ENCODE measurements at places on chromosomes 6 and 20.

DNA sequence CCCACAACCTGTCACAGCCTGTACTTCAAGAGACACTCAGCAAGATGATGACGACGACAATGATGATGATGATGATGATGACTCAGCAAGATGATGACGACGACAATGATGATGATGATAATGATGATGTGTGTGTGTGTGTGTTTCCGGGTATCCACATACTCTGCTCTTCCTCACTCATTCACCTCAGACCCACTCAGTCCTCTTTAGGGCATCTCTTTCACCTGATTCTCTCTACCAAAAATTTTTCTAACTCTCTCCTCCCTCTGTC, 1.2 kb upstream of the EIF6 start:
- DNase-seq, result no peak

DNA sequence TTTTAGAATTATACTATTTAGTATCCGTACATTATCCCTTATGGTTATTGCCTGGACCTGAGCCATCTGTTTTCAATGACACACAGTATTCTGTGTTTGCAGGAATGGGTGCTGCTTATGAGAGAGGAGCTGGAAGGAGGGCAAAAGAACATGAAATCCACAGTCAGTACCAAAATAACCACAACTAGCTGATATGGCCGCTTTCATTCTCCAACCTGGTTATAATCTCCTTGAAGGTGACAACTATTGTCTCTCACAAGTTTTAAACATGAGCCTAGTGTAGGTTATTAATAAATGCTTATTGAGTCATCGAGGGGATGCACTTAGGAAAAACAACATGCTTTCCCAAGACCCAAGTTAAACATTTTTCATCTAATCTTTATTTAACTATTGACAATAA, 356.6 kb downstream of the BMP2 start:
- no peak for DNase-seq

DNA sequence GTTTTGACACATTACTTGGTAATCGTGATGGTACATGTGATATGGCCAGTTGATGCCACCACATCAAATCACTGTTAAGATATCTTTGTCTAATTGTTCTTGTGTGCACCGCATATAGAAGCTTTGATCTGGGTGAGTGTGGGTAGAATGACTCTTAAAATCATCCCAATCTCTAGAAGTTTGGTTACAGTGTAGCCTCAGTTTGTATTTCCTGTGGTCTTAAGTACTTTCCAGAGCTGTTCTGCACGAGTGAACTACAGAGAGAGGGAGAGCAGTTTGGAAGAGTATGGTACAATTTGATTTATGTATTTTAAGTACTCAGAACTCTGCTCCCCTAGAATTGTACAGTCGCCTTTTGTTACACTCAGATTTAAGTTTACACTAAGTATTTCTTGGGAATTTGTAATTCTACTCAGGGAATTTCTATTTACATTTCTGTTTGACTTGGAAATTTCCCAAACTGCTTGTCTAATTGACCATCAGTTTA, 37.5 kb downstream of the SNX9 start:
- DNase-seq, result no peak

DNA sequence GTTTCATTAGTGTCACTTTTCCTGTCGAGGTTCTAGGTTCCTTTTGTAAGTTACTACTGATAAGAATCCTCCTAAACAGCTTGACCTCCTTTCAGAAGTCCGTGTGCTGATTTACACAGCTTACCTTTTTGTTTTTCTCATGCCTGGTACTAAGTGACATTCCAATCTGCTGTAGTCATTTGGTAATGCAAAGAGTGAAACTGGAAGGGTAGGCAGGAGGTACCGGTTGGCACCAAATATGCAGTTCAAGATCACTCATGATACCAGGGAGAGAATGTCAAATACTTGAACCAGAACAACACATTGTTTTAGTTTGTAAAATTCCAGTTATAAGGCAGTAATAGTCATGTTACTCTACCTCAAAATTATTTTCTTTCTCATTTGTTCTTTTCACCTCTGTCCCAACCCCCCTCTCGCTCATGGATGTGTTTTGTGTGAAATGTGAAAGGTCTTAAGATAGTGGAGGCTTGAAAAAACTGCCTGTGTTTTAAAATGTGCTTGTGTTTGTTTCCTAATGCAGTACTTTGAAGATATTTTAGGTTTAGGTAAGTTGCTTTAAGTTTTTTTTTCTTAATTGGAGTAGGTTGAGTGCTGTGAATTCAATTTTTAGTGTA, 23.2 kb downstream of the AFDN start:
- no peak for DNase-seq

DNA sequence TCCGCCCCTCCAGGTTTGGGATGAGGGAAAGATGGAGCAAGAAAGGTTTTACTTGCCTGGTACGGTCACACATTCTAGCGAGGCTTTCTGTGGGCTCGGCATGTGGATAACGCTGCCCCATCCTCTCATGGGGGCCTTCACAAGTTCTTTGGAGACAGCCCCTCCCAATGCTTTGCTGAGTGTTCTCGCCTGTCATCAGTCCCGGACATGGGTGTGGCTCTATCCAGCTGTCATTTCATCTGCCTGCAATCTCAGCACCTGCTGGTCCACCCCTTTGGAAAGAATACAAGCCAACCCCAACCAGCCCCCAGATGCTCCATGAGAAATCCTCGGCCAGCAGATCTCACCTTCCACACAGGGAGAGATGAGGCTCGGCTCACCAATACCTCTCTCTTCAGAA, 30.3 kb upstream of the MDGA1 start:
- DNase-seq, result no peak

DNA sequence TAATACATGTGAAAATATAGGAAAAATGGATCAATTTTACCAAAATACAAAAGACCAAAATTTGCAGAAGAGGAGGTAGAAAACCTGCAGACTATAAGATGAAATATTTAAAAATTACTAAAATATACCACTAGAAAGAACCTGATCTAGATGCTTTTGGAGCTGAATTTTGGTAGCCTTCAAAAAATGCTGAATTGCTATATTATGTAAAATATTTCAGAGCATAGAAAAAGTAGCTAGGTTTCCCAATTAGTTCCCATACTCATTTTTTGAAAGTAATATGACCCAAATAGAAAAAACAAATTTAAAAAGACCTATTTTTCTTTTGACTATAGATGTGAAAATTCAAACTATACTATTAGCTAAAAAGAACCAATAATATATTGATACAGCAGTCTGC, 3.6 kb upstream of the EPPIN start:
- no peak for DNase-seq

GRCh38 chr6:25973923-25974555, 11.4 kb downstream of the TRIM38 start:
- no peak for DNase-seq

GRCh38 chr6:135117413-135117968, 62.9 kb upstream of the HBS1L start:
- no peak for DNase-seq

DNA sequence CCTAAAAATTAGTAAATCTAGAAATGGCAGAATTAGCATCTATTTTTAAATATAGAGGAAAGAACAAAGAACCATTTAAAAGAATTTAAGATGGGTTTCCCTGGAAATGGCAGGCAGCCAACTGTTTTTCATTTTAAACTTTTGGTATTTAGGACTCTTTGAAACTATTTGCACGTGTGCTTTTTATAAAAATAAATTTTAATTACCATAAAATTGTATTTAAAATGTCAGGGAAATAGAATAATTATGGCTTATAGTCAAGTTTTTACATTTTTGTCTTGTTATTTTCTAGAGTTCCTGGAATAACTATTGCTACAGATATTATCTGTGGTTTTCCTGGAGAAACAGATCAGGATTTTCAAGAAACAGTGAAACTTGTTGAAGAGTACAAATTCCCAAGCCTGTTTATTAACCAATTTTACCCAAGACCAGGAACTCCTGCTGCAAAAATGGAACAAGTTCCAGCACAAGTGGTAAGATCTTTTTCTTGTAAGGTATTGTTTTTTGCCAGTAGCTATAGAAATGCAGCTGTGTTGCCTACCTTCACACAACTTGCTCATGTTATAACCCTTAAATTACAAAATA, 528.7 kb upstream of the SOX4 start:
- DNase-seq, result no peak

GRCh38 chr6:110002676-110003075, 24.6 kb downstream of the GPR6 start:
- no peak for DNase-seq

DNA sequence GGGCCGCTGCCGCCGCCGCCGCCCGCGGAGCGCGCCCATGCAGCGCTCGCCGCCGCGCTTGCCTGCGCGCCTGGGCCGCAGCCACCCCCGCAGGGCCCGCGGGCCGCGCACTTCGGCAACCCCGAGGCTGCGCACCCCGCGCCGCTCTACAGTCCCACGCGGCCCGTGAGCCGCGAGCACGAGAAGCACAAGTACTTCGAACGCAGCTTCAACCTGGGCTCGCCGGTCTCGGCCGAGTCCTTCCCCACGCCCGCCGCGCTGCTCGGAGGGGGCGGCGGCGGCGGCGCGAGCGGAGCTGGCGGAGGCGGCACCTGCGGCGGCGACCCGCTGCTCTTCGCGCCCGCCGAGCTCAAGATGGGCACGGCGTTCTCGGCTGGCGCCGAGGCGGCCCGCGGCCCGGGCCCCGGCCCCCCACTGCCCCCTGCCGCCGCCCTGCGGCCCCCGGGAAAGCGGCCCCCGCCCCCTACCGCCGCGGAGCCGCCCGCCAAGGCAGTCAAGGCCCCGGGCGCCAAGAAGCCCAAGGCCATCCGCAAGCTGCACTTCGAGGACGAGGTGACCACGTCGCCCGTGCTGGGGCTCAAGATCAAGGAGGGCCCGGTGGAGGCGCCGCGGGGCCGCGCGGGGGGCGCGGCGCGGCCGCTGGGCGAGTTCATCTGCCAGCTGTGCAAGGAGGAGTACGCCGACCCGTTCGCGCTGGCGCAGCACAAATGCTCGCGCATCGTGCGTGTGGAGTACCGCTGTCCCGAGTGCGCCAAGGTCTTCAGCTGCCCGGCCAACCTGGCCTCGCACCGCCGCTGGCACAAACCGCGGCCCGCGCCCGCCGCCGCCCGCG, 730 bp downstream of the INSM1 start:
- no peak for DNase-seq

GRCh38 chr6:91781946-91782345, 1195.1 kb upstream of the MAP3K7 start:
- no peak for DNase-seq

DNA sequence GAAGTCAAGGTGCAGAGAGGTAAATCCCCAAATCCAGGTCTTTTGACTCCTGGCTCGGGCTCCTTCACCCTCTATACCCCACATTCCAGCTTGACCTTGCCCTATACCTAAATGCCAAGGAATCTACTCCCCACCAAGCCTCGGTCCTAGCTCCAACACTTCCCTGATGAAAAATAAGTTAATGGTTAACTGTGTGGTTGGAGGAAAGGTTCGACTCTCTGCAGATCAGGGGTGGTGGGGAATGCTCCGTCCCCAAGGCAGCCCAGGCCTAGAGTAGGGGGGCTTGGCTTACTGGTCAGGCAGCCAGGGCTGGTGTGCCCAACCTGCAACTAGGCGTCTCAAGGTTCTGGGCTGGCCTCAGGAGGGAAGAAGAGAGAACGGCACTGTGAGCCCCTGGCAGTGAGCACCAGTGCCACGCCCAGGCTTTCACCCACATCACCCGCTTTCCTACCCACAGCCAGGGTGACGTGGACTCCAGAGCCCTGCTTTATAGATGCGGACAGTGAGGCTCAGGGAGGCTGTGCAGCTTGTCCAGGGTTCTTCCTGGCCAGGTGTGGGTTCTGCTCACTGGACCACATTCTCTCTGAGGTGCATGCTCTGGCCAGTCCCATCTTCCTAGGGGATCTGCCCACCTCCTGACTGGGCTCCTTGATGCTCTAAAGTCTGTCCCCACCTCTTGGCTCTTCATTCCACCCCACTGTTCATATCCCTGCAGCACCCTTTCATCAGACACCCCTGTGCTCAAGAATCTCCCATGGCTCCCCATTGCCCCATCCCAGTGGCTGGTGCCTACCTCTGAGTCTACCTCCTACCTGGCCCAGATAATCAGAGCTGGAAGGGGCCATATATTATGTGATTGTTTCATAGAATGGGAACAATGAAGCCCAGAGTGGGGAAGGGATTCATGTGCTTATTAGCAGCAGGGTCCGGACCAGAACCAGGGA, 8.2 kb downstream of the SPDEF start:
- DNase-seq, result no peak

DNA sequence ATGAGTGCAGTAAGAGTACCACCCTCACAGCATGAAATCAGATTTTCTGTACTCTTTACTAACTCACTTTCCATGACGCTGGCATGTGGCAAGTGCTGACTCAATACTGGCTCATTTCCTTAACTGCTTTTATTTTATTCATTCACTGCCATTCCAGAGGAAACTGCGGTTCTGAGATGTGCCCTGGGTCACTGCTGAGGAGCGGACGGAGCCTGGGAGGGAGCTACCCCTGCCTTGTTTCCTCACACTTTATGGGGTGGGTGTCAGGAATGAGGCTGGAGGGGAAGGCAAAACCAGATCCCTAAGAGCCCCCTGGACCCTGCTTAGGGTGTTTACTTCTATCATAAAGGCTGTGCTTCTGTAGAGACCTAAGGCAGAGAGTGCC, 14.4 kb downstream of the NT5E start:
- peak; percentile 88 for DNase-seq

- DNase-seq, result no peak
Measured at GRCh38 chr20:36666181-36666740, 20.3 kb upstream of the SLA2 start.

- no peak for DNase-seq
Measured at GRCh38 chr6:16511723-16512489, 249.4 kb downstream of the ATXN1 start.

DNA sequence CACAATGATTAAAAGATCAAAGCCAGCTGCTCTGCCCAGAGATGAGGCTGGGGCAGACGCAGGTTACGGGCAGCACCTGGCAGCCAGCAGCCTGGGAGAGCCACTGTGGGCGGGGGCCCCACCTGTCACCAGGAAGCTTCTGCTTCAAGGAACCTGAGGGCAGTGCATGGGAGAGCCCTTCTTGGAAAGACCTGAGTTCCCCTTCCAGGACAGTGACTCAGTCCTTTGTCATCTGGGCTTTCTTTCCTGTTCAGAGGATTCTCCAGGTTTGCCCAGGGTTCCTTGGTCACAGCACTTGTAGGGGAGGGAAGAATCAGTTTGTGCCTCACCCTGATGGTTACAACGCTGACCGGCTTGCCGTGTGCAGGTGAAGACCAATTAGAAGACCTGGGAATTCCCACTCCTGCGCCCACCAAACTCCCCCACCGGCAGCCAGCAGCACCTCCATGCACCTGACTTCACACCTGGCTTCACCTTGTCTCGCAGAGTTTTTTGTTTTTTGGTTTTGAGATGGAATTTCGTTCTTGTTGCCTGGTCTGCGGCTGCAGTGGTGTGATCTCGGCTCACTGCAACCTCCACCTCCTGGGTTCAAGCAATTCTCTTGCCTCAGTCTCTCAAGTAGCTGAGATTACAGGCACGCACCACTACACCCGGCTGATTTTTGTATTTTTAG, 2.0 kb downstream of the ZBP1 start:
- DNase-seq, result no peak

- no peak for DNase-seq
Measured at GRCh38 chr6:143685653-143686052, 7.9 kb downstream of the PHACTR2 start.

- no peak for DNase-seq
Measured at GRCh38 chr20:3510110-3510509, 39.3 kb downstream of the ATRN start.

DNA sequence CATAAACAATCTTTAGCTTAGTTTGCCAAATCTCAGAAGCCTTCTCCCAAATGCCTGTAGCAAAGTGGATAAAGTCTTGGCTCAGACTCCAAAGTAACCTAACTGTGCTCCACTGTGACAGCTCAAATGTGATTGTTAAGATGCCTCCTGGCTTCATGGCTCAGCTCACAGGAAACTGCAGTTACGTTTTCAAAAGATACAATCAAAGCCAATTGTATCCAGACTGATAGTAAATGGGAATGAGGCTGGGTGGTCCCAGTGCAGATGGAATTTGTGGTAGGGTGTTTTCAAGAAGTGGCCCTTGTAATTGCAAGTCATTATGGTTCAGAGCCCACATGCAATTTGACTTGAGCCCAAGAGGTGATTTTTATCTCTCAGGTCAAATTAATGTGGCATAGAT, 151.2 kb upstream of the TAB2 start:
- DNase-seq, result no peak
